ENCODE measurements at places on chromosomes 1 and 21.

DNA sequence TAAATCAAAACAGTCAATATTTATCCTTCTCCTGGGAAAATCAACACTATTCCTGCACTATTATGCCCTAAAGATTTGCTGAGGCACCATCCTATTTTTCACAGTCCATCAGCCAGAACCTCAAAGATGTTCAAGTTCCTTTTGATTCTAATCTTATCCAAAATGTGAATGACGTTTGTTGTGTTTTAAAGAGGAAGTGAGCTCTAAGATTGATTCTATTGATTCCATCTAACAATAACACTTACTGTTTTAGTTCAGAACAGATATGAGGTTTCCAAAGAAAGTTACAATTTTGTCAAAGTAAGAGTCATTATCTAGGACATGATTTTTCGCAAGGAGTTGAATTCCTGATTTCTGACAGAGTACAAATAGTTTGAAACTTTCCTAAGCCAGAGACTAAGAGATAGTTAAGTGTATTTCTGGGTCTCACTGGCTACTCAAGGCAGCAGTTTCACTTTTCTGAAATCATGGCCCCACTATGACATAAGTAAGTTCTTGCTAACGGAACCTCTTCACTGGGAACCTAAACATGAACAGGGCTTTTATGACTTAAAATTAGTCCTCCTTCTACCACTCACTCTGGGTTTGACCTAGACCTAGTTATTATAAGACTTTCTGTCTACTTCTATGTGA, 84.7 kb downstream of the LHX9 start:
- DNase-seq, result no peak

- DNase-seq, result no peak
These were observed 56.5 kb upstream of the PLA2G4A start for GRCh38 chr1:186772228-186772627.

- DNase-seq, result no peak
These were observed 1287.3 kb upstream of the ADGRL4 start for GRCh38 chr1:80293818-80294217.

GRCh38 chr21:44427241-44428120, 27.8 kb upstream of the LRRC3 start:
- peak; percentile 29 for DNase-seq

- no peak for DNase-seq
These were observed 221.1 kb upstream of the PBX1 start for GRCh38 chr1:164337885-164338284.

DNA sequence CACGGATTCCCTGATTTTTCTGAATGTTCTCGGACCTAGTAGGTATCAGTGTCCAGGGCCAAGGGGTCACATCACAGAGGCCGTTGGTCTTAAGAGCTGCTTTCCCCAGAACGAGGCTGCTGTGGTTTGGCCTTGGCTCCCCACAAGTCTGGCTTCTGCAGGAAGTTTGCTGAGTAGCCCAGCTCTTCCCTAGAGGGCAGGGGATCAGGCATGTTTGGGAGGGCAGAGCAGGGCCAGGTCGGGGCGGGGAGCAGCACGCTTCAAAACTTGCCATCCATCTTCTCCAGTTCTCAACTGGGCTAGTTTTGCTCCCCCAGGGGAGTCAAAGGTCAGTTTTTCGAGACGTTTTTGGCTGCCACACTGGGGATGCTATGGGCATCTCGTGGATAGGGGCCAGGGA, 37.0 kb downstream of the MAN1C1 start:
- DNase-seq, result no peak

DNA sequence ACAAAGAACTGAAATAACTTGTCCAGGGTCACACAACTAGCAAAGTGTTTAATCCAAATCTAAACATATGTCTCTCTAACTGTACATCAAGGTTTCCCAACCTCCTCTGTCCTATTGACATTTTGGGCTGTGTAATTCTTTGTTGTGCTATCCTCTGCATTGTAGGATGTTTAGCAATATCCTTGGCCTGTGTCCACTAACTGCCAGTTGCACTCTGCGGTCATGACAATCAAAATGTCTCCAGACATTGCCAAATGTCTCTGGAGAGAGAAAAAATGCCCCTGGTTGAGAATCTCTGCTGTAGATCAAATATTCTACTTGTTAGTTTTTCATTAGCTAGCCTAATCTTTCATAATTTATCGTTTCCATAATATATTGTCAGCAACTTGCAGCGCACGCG, 353.4 kb upstream of the NEGR1 start:
- no peak for DNase-seq

DNA sequence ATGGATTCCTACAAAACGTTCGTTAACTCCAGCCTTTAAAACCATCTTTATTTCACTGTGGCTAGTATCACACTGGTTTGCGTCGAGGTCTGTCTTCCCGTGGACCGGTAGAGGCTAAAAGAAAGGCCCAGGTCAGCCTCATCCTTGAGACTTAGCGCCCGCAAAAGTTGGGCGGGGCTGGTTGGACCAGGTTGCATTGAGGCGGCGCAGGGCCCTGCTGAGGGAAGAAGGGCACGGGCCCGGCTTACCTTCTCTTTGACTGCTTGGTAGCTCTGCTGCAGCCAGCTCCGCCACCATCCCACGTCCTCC, 455 bp downstream of the BSDC1 start:
- DNase-seq, result no peak

GRCh38 chr1:33660244-33660643, 187.8 kb downstream of the ZSCAN20 start:
- no peak for DNase-seq

DNA sequence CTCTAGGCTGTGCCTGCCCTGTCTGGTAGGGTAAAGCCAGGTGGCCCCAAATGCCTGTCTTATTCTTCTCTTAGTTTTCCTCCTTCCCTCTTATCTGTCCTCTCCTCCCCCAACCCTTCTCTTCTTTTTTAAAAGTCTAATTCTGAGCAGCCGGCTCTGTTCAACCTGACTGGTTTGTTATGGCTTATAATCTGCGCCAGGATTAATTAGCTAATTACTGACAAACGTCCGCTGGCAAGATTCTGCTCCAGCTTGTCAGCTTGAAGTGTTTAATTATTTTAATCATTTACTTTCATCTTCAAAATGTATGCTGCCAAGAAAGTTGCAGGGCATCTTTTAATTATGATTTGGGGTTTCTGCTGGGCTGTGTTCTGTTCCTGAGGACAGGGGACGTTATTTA, 27.2 kb upstream of the PSMB2 start:
- no peak for DNase-seq

DNA sequence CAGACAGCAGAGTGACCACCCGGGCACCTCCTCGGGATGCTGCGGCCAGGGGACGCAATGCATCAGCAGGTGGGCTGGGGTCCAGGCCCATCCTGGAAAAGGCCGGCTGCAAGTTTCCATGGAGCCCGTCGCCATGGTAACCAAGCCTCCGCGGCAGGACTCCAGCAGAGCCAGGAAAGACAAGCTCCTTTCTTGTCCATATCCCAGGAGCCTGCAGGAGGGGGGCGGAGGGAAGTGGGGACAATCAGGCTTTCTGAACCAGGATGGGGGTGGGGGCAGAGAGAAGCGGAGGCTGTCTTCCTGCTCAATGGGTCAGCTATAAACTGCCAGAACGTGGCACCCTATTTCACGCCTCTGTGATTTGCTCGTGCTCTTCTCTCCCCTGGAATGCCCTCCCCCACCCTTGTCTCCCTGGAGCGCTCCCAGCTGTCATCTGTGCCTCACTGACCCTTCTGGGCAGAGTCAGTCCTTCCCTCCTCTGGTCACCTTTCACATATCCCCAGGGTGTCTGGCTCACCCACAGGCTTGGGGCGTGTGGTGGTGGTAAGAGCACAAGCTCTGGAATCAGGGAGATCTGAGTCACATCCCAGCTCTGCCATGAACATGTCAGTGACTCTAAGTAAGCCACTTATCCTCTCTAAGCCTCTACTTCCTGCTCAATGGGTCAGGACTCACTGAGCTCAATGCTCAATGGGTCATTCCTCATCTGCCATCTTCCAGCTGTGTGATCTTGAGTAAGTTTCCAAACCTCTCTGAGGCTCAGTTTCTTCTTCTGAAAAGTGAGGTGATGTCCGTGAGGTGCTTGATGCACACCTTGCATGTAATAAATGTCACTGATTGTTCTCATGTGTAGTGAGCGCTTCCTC, 58.9 kb upstream of the LAPTM5 start:
- no peak for DNase-seq

GRCh38 chr21:44783020-44783696, 18.5 kb downstream of the UBE2G2 start:
- DNase-seq, result no peak

DNA sequence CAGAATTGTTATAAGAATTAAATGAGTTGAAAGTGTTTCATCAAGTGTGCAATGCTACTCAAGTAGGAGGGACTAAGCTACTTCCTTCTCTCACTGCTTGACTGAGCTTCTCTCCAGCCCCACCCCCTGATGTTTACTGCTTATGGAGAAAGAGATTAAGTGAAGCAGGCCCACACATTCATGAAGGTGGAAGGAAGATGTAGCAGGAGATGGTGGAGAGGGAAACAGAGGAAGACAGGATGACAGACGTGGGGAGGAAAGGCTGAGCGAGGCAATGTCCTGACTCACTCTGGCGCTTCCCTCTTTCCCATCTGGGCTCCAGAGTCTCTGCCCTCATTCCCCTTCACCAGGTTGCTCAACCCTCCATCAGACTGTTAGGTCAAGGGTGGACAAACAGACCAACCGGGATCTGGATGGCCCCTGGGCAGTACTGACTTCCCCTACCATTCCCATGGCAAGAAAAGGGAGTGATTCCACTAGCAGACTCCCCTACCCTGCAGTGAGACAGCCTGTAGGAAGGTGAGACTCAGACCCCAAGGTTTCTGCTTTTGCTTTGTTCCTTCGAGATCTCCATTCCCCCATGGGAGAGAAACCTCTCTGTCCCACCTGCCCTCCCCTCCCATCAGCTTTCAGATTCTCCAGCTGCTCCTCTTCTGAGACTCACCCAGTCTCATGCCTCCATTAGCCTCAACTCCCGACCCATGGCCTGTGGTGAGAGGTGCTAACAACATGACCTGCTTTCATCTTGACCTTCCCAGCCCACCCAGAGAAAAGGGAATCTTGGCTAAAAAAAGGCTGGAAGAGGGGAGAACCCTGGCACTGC, 3.1 kb upstream of the ARHGEF2 start:
- peak; percentile 70 for DNase-seq

DNA sequence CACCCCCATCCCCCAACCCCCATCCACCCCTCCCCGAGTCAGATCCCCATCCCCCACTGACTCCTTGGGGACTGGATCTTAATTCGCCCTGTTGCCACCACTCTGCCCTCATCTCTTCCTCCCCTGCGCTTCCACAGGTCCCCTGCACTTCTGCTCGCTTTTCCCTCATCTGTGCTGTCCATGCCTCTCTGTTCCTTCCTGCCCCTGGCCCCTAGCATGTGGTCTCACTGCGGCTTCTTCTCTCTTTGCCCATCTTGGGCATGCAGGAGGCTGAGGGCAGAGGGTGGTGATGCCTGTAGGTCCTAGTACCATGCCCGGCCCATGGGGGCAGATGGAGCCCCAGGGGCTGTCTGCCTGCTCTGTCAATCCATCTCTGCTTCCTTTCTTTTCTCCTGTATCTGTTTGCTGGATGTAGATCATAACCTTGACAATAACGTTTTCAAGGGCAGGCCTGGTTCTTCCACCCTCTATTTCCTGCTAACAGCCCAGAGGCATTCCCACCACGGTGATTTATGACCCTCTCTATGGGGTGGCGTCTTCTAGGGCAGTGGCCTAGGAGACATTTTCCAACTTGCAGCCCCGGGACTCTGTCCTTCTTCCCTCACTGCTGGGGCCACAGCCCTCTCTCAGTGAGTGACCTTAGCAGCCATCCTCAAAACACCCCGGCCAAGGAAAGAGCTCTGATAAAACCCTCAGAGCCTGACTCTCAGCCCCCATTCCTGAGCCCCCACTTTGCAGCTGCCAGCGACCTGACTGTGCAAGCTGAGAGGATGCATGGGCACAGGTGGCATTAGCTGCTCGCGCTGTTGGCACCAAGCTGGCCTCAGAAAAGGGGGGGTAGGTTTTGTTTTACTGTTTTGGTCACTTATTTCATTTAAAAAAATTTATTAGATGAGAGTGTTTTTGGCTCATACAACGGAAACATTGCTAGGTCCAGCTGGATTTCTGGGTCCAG, 33.9 kb downstream of the TMEM51 start:
- no peak for DNase-seq

DNA sequence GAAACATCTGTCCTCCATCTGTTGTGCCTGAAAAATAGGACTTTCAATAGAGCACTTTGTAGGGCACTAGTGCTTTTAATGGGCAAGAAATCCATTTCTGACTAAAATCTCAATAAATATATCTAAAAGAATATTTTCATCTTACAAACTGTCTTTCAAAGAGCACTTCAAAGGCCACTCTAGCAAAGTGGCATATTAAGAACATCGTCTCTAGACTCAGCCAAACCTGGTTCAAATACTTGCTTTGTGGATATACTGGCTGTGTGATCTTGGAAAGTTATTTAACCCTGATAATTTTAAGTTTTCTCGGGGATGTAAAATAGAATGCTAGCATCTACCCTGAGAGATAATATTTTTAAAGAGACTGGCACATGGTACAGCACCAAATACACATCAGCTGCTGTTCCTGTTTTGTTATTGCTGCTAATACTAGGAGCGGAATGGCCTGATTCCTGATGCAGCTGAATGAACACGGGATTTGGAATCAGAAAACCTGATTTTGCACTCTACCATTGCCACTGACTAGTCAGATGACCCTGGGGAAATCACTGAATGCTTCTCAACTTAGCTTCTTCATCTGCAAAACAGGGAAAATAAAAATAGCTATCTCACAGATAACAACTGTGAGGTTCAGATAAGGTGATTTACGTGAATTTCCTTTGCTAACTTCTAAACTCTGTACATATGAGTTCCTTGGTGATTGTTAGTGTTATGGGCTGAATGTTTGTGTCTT, 25.2 kb upstream of the LRRC8C start:
- DNase-seq, result no peak

GRCh38 chr21:41931041-41931451, 22.8 kb downstream of the C2CD2 start:
- DNase-seq, result no peak

DNA sequence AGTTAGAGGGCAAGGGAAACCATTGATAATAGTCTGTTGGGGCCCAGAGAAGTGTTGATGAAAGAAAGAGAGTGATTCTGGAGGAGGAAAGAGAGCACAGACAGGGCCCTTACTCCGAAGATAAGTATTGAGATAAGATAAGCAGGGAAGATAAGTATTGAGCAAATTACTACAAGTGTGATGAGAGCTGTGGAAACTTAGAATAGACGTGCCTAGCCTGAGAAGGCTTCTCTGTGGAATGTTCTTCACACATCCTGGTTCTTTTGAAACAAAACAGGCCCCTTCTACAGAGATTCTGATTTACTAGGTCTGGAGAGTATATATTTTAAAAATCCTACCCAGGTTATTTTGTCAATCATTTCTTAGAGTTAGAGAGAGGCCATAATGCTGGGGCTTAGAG, 26.4 kb downstream of the FNBP1L start:
- DNase-seq, result no peak

GRCh38 chr1:200684015-200684414, 14.3 kb upstream of the DDX59 start:
- no peak for DNase-seq

DNA sequence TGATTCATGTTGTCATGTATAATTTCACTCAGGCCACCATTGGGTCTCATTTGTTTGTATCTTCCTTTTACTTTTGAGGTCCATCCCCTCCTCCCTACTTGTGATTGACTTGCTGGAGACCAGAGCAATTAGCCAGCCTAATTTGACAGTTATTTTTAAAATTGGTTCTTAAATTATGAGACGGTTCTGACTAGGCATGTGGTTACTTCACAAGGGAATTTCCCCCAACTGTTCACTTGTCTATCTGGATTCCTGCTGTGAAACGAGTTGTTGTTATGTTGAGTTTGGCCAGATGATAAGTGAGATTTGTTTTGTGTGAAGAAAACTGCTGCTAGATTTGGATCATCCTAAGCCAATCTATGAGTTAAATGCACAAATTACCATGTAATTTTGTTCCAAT, 359.1 kb downstream of the BARHL2 start:
- DNase-seq, result no peak
